ENCODE measurements at places on chromosomes 6 and 20.
A peak's percentile ranks its signal among the peaks of the same experiment; 100 is the strongest.

GRCh38 chr6:149320796-149321195, 3.3 kb downstream of the TAB2 start:
- no peaks in the 10 kb centered on the region for H3K36me3 ChIP-seq
- H3K4me1 ChIP-seq: peaks cover 5% of the 10 kb centered on the region
- H3K27ac ChIP-seq: no peak overlapping the region
- DNase-seq: no peak

- no peaks in the 10 kb centered on the region for H3K36me3 ChIP-seq
- H3K27ac ChIP-seq: no peak overlapping the region
- H3K4me3 ChIP-seq: no peak overlapping the region
- no peaks in the 10 kb centered on the region for H3K27me3 ChIP-seq
- no peak for DNase-seq
These were observed 16.7 kb downstream of the BMP2 start for GRCh38 chr20:6784210-6784631.

- H3K4me3 ChIP-seq: no peak overlapping the region
- no peaks in the 10 kb centered on the region for H3K36me3 ChIP-seq
- peak overlapping the region; percentile 57 for H3K27ac ChIP-seq
- DNase-seq: no peak
- H3K27me3 ChIP-seq: no peaks in the 10 kb centered on the region
These were observed 29.7 kb downstream of the FILIP1 start for GRCh38 chr6:75463908-75464307.

DNA sequence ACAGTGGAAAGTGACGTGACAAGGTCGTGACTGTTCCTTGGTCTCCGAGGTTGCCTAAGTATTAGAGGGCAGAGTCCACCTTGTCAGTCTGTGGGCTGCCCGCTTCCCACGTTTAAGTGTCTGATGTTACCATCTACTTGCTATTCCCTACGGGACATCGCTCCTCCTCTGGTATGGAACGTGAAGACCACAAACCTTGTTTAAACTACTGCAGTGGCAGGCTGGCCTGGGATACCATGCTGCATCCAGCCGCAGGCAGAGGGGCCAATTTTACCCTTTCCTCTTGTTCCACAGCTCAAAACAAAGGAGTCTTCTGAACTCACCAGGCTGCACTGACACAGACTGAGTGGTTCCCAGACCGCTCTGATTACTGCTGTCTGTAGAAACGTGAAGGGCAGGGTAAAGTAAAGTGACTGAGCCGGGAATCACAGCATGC, 275.9 kb downstream of the FOXC1 start:
- no peak overlapping the region for H3K4me3 ChIP-seq
- DNase-seq: no peak
- H3K36me3 ChIP-seq: no peaks in the 10 kb centered on the region
- H3K27ac ChIP-seq: peak overlapping the region; percentile 99

DNA sequence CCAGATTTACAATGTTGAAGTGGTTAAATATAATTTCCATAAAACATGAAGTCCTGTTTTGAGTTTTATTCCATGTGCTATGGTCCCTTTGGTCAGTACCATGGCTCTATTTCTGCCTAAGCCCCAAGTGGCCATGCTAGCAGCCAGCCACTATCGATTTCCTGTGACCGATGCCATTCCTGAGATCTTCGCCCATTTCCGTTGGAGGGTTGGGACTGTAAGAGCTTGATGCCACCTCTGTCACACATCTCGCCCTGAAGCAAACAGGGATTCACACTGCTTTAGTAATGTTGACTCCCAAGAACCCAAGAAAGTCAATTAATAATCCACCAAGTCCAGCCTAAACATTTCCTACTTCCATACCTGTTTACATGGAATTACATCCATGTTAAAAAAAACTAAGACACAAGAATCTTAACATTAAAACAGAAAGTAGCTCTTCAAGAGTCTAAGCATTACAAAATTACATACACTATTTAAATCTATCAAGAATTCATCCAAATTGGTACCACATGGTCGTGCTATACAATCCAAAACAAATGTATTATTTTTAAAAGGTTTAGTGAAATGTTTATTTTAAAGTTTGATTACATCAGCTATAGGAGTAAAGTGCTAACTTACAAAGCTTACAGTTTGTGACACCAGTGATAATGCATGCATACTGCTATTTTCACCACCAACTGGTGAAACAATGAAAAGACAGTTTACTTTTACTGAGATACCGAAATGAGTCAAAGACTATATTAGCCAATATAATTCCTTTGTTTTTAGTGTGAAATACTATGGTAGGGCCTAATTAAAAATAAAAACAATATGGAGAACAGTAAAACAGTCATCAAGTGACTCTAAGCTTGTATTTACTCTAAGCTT, 2.5 kb downstream of the RBM39 start:
- peaks cover 4% of the 10 kb centered on the region for H3K4me1 ChIP-seq
- no peak for DNase-seq
- H3K27me3 ChIP-seq: no peaks in the 10 kb centered on the region
- peak overlapping the region; percentile 26 for H3K4me3 ChIP-seq

- no peak overlapping the region for H3K4me3 ChIP-seq
- H3K4me1 ChIP-seq: no peaks in the 10 kb centered on the region
- H3K27ac ChIP-seq: no peak overlapping the region
- DNase-seq: no peak
- H3K27me3 ChIP-seq: no peaks in the 10 kb centered on the region
- no peaks in the 10 kb centered on the region for H3K36me3 ChIP-seq
These were observed 115.0 kb downstream of the SCP2D1 start for GRCh38 chr20:18928626-18929025.

DNA sequence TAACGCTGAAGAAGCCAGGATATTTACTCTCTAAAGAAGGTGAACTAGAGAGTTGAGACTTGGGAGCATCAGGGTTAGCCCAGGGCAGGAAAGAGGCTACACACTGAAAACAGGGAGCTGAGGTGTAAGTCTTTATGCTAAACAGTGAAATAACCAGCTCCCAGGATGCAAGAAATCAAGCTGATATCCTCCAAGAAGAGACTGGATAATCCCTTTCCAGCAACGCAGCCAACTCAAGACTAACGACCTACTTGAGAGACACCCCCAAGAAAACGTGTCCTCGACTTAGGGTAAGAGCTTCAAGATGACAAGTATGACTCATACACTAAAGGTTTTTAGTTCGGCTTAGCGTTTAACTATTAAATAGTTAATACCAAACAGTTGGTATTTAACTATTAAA, 202.2 kb downstream of the TASP1 start:
- no peaks in the 10 kb centered on the region for H3K4me1 ChIP-seq
- H3K27ac ChIP-seq: no peak overlapping the region
- DNase-seq: no peak
- no peaks in the 10 kb centered on the region for H3K27me3 ChIP-seq
- no peak overlapping the region for H3K4me3 ChIP-seq

DNA sequence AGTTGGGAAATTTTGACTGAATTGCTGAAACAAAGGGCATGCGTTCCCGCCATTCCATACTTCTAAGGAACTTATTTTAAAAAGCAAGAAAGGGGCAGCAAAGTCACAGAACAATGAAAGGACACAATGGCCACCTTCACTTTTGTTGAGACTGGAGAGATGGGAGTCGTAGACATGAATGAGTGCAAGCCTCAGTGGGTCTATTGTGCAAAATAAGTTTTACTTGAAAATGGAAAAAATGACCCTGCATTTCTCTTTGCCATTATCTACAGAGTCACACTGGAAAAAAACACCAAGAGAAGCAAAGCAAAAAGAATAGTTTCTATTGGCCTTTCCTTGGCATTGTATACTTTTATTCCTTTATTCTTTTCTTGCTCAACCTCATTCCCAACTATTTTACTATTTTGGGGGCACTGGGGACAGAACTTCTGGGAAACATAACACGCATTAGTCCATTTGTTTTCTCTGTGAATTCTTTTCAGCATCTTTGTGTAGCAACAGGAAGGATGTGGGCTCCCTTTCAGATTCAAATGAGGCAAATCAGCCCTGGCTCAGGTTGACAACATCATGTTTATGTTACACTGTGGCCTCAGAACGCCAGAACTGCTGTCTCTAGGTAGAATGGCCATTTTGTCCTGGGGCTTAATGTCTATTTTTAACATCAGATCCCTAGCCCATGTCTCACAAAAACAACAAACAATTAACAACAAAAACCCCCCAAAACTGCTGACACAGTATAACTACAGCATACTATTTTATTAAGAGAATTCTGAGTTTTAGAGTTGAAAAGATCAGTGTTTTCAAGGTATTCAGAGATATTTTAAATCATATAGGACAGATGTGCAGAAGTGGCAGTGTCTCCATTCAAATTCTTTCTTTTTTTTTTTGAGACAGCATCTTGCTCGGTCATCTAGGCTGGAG, 122.2 kb downstream of the FYN start:
- H3K36me3 ChIP-seq: no peaks in the 10 kb centered on the region
- DNase-seq: no peak
- no peaks in the 10 kb centered on the region for H3K4me1 ChIP-seq
- H3K4me3 ChIP-seq: no peak overlapping the region
- no peak overlapping the region for H3K27ac ChIP-seq
- no peaks in the 10 kb centered on the region for H3K27me3 ChIP-seq

DNA sequence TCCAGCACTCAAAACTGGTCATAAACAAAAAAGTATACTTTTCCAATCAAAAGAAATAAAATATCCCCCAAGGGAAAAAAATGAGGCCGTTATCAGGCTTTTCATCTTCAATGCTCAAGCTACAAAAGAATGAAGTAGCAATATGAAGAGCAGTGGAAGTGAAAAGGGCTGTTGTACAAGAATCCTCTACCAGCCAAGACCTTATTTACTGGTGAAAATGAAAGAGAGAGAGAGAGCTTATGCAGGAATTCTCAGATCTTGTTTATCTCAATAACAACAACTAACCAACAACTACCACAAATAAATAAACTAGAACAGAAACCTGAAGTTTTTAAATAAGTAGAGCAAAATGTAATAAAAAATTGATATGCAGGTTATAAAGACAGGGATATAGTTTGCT, 400.6 kb downstream of the HDGFL1 start:
- no peak overlapping the region for H3K27ac ChIP-seq
- H3K36me3 ChIP-seq: no peaks in the 10 kb centered on the region
- H3K27me3 ChIP-seq: no peaks in the 10 kb centered on the region
- DNase-seq: no peak

DNA sequence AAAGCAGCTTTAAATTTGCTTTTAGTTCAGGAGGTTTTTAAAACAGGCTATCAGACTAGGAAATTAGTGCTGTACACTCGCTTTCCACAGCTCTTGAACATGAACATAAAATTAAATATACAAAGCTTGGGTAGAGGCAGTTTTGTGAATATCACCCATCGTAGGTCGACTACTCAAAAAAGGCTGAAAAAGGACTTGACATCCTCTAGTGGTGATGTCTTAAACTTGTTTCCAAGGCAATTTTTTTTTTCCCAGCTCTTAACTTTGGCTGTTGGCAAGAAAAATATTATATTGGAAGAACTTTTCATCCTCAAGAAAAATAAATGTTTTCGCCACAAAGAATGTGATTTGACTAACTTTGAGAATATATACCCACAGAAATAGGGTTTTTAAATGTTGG, 2.9 kb downstream of the MAP7 start:
- no peaks in the 10 kb centered on the region for H3K27me3 ChIP-seq
- no peak overlapping the region for H3K4me3 ChIP-seq
- no peak overlapping the region for H3K27ac ChIP-seq

DNA sequence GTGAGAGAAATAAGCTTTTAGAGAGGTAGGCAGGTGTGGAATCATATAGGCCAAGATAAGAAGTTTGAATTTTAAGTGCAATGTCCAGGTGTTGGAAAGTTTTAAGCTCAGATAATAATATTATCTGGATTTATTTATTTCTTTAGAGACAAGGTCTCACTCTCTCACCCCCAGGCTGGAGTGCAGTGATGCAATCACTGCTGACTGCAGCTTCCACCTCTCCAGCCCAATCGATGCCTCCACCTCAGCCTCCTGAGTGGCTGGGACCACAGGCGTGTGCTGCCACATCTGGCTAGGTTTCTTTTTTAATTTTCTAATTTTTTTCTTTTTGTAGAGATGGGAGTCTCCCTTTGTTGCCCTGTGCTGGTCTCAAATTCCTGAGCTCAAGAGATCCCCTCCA, 5.5 kb upstream of the MAS1L start:
- H3K4me1 ChIP-seq: no peaks in the 10 kb centered on the region
- H3K27ac ChIP-seq: no peak overlapping the region
- no peaks in the 10 kb centered on the region for H3K36me3 ChIP-seq

- no peak overlapping the region for H3K4me3 ChIP-seq
- no peaks in the 10 kb centered on the region for H3K36me3 ChIP-seq
- no peaks in the 10 kb centered on the region for H3K4me1 ChIP-seq
- H3K27me3 ChIP-seq: no peaks in the 10 kb centered on the region
- no peak for DNase-seq
These were observed 48.5 kb downstream of the RPF2 start for GRCh38 chr6:111030008-111031007.

- H3K27me3 ChIP-seq: no peaks in the 10 kb centered on the region
- no peaks in the 10 kb centered on the region for H3K4me1 ChIP-seq
- no peak overlapping the region for H3K4me3 ChIP-seq
- no peak overlapping the region for H3K27ac ChIP-seq
These were observed 92.3 kb downstream of the FIG4 start for GRCh38 chr6:109783250-109783986.

DNA sequence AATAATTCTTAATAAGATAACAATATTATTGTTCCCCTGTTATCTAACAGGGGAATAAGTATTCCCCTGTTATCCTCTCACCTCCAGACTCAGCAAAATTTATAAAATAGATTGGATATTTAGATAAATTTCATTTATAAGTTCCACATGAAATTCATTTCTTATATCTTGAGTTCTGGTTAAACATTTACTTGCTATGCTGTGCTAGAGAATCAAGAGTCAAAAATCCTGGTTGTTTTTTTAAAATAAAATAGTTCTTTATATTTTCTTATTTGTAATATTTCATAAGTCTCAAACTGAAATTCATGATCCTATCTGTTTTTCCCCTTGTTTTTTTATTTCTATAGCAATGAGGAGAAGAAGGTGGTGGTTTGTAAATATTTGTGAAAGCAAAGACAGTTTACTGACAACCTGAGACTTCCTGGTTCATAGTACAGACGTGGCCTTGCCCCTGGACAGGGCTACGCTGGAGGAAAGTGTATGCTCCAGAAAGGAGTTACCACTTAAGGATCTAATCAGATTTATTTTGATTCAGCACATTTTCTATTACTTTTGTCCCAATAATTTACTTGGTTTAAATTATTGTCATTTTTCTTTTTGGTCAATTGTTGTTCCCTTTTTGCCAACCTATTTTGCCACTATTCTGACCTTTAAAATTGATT, 37.8 kb upstream of the MARCKS start:
- H3K36me3 ChIP-seq: no peaks in the 10 kb centered on the region
- DNase-seq: no peak
- no peaks in the 10 kb centered on the region for H3K4me1 ChIP-seq
- H3K27ac ChIP-seq: no peak overlapping the region

GRCh38 chr6:142706210-142706609, 238.8 kb downstream of the HIVEP2 start:
- H3K4me1 ChIP-seq: no peaks in the 10 kb centered on the region
- H3K36me3 ChIP-seq: no peaks in the 10 kb centered on the region
- no peak overlapping the region for H3K4me3 ChIP-seq
- H3K27ac ChIP-seq: no peak overlapping the region
- no peak for DNase-seq

Data from aorta (tissue), 5 donors.